HTR-8/SVneo (cell line): ENCODE measurements at places on chromosomes 1 and 21.

DNA sequence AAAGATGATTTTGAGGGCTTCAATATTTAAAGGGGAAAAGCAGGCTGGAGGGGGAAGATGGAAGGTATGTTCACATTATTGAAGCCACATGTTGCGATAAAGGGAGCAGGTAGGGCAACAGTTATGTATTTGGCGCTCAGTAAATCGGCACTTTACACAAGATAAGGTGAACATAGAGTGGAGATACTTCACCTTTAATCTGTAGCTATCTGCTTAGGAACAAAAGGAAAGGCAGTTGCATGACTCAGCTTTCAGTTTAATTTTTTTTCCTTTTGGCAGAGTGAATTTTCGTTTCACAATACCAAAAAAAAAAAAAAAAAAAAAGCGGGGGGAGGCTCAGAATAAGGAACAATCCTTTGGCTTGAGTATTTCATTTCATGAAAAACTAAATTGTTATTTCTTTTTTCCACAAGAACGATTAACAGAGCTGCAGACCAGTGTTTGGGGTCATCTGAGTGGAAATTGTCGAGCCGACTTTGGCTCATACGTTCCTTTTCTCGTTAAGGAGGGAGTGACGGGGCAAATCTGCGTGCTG lies 1.1 kb upstream of the COQ8A start:
- no peak for DNase-seq

DNA sequence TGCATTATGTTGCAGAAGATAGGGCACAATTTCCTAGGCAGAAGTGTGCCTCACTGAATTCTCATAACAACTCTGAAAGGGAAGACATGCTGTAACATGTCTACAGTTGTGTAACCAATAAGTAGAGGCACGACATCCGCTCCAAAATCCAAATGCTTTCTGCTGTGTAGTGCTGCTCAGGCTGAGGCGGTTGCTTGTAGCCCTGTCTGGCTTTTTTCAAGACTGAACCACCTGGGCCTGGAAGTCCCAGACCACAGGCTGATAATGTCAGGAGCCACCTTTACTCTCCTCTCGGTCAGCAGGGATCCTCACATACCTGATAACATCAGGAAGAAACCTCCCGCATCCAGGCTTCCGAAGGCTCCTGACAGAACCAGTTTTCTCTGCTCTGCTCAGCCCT lies 10.9 kb downstream of the AKNAD1 start:
- no peak for DNase-seq

- DNase-seq = no peak
Observed at GRCh38 chr1:17441265-17441992, 2.0 kb upstream of the RCC2 start.

DNA sequence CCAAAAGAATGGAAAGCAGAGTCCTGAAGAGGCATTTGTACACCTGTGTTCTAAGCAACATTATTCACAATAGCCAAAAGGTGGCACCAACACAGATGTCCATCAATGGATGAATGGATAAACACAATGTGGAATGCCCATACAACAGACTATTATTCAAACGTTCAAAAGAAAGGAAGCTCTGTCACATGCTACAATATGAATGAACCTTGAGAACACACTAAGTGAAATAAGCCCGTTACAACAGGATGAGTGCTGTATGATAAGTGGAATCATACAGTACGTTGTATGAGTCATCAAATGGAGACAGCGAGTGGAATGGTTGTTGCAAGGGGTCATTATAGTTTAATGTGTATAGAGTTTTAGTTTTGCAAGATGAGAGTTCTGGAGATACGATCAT lies 80.1 kb downstream of the SH3BGR start:
- DNase-seq = no peak

GRCh38 chr1:229557913-229558414 lies 543 bp downstream of the ABCB10 start:
- DNase-seq = peak; percentile 23

GRCh38 chr1:150487763-150488115 lies 520 bp downstream of the TARS2 start:
- no peak for DNase-seq

DNA sequence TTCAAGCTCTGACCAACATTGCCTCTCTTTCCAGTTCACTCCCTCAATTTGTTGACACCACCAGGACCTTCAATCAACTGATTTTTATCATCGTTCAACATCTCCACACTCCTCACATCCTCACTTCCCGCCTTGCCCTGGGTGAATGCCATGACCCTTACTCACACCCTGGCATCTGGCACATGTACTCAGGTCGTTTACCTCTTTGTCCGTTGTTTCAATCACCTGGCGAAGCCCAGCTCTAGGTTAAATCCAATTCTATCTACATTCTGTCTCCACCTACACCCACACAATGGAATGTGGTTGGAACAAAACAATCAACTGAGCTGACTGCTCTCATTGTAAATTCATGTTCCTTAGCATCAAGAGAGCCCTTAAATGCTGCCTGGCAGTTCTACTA lies 24.2 kb upstream of the TBX15 start:
- no peak for DNase-seq

DNA sequence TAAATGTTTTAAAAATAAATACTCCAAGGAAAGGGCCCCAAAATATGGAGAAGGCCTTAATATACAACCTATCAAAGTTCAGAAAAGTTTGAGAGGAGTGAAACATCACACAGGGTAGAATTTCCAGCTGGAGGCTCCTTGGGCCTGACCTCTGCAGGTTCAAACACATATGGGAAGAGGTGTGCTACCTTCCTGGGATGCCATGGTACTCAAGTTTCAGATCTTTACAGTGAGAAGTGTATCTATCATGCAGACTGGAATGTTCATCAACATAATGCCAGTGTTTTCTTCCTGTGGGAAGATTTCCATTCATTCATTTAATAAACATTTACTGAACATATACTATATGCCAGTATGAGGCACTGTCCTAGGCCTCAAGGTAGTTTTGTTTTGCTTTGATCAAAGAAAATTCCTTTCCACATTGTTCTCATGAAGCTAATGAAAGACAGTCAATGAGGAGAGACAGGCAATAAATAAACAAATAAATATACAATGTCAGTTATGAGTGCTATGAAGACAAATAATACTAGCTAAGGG lies 14.6 kb upstream of the ADAR start:
- DNase-seq = no peak

DNA sequence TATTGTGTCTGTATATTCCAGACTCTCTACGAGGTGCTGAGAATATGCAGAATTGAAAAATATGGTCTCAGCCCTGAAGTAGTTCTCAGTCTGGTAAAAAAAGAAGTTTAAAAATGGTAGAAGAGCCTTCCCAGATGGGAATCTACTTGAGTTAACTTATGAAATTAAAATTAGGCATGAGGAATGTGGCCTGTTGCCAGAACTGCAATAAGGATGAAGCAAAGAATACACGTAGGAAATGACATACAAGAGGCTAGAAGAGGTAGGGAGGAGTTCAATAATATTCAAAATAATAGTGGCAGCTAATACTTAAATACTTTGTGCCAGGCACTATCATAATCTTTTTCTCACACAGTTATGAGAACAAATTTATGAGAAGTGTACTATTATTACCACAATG lies 6.3 kb downstream of the ASPM start:
- DNase-seq = no peak

DNA sequence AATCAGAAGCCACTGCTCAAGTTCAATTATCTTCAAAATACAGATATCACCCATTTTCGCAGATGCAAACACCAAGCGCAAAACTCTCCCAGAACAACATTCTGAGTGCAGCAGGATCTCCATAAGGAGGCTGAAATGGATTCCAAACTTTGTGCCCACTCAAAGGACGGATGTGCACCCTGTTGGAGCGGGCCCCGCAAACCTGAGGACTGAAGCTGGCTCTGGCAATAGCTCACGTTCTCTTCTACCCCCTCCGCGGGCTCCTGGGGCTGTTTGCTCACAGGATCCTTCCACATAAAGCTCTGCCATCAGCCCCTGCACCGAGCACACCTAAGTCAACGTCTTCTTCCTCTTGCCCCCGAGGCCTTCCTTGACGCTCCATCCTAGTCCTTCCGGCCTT lies 11.7 kb upstream of the RCSD1 start:
- no peak for DNase-seq

- DNase-seq = no peak
Observed at GRCh38 chr1:221089803-221090202, 210.6 kb downstream of the HLX start.

DNA sequence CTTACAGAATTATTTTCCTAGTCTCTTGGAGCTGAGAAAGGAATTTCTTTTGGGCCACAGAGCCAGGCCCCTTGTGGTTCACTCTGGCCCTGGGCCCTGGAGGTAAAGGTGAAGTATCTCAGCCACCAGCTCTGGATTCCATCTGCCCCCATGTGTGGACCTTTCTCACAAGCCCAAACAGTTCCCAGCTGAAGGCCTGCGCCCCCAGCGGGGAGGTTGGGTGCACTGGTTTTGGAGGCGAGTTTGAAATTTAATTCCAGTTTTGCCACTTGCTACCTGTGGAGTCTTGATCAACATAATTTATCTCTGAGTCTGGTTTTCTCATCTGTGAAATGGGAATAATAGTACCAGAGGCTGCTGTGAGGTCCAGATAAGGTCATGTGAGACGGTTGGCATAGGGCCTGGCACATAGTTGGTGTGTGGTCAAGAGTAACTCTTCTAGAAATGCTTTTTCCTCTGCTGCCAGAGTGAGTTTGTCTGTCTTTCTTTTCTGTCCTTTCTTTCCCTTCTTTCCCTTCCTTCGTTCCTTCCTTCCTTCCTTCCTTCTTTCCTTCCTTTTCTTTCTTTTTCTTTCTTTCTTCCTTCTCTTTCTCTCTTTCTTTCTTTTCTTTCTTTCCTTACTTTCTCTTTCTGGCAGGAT lies 6.1 kb downstream of the AGTRAP start:
- no peak for DNase-seq

DNA sequence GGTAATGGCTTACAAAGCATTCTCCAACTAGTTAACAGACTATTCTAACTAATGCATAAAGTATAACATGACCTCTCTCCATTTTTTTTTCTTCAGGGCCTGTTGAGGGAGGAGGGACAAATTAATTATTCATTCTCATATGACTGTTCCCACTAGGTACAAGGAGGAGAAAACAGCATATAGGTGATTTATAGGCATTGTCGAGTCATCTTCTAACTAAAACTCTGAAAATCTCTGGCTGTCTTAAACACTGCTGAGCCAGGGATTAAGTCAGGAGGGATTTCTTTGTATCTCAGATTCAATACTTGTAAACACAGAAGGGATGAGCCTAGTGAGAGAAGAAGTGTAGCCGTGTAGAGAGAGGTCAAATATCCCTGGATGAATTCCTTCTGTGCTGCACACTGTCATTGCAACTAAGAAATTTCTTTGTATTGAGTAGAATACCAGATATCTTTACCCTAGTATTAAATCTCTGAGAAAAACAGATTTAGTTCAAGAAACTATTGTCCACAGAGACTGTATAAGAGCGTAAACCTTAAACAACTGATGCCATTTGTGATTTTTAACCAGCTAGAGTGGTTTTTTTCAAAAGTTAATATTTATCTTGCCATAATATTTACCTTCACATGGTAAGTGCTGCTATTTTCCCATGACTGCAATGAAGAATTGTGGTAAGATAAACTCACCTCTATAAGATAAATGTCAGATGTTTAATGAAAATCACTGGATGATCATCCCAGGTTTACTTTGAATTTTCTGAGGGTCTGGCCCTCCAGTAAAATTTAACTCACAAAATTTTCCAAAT lies 465.3 kb downstream of the RWDD3 start:
- no peak for DNase-seq

DNA sequence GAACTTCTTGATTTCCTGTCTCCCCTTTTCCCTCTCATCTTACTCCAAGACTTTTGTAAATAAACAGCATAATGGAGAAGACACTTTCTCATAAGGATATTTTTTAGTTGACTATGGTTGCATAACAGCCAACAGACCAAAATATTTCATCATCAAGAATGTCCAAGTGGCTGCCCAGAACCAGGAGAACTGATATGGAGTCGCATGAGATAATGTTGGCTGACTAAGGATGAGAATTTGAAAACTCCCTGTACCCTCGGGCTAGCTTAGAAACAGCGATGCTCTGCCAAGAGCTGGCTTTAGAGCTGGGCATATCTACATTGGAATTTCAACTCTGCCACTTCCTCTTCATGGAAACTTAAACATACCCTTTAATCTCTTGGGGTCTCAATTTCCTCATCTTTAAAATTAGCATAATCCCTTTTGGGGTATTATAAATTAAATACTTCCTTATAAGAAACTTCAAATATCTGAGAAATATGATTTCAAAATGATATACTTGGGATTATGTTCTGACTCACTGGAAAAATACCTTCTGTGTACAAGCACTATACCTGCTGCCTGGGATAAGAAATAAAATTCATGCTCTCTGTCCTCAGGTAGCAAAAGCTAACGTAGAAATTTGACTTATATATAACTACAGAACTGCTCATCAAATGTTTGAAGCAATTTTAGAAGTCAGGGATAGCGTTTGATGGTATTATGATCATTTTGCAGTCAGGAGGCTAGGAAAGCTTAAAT lies 777.3 kb downstream of the LTN1 start:
- peak; percentile 39 for DNase-seq

- no peak for DNase-seq
Observed at GRCh38 chr1:96508233-96508632, 213.4 kb upstream of the PTBP2 start.

DNA sequence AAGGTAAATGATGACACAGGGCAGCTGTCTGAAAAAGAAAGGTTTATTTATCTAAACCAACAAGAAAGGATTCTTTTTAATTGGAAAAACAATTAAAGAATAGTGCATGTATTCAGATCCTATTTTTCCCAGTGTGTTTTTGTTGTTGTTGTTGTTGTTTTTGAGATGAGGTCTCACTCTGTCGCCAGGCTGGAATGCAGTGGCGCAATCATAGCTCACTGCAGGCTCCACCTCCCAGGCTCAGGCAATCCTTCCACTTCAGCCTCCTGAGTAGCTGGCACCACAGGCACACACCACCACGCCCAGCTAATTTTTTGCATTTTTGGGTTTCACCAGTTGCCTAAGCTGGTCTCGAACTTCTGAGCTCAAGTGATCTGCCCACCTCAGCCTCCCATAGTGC lies 22.1 kb downstream of the NEK2 start:
- no peak for DNase-seq

DNA sequence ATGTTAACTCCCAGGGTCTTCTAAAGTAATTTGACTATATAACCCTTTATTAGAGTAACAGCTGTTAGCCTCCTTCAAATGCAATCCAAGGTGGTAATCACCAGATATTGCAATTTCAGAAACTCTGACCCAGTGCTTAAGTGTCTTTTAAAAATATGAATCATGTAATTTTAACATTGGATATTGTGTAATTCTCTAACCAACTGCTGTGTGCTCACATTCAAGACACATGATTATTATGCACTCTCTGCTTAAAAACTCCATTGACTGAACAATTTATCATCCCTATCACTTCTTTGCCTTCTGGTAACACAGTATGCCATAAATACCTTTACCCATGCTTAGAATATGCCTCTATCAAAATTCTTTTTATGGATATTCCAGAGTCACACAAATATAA lies 537.4 kb upstream of the RGS18 start:
- no peak for DNase-seq

- DNase-seq = no peak
Observed at GRCh38 chr1:183281039-183281438, 95.0 kb downstream of the LAMC2 start.

DNA sequence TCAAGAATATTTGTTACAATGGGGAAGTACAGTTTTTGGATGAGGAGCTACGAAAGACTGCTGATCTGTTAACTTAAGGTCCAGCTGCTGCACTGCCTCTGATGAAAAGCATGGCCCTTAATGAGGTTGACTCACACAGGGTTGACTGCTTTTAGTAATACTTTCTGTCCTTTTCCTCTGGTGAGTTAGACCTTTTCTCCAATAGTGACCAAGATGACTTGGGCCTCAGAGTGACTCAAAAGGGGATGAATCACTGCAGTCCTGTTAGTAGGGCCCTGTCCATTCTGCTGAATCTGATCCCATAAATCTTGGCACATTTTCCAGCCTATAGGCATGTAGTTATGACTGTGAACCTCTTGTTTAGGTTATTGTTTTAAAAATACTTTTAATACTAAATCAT lies 2.7 kb downstream of the DISP1 start:
- peak; percentile 76 for DNase-seq
